Activated CD4-positive, alpha-beta memory T cell treated with anti-CD3 and anti-CD28 coated beads, Interleukin-2, amount 10 ng/mL, durations not matched to agents 7 days and 5 days (primary cell): ENCODE measurements at places on chromosomes 3 and 15. TPM values are rescaled to one million over a fixed set of nuclear protein-coding genes. Genes with fewer than 3 reads are reported as not detected.

GRCh38 chr3:15287565-15288330 is 44.6 kb downstream of the SH3BP5 start:
- H3K27ac ChIP-seq: no peak overlapping the region
- no peak overlapping the region for H3K4me3 ChIP-seq
- peaks cover 40% of the 10 kb centered on the region for H3K36me3 ChIP-seq
- H3K4me1 ChIP-seq: peaks cover 66% of the 10 kb centered on the region
- no peak for DNase-seq

- DNase-seq: no peak
- H3K27ac ChIP-seq: peak overlapping the region; percentile 22
- H3K4me3 ChIP-seq: peak overlapping the region; percentile 73
- H3K36me3 ChIP-seq: peaks cover 31% of the 10 kb centered on the region
These were observed 3.7 kb downstream of the ISL2 start for GRCh38 chr15:76340198-76340802.

The KNG1 gene
- not detected for total RNA-seq

The ASB14 gene
- not detected for total RNA-seq

DNA sequence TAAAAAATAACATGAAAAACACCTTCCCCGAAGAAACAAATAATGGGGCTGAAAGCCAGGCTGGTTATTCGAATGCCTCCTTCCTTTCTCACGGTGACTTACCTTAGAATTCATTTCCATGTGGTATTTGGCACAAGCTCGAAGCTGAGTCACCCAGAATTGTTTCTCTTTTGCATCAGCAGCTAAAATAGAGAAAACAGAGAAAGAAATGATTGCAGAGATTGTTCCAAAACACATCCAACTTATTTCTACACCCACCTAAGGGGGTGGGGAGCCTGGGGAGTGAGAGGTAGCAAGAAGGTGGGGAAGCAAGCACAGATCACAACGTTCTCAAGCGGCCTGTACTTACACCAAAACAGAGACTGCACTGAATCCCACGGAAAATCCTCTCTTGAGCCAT is 104.7 kb downstream of the OSBPL10 start:
- no peaks in the 10 kb centered on the region for H3K36me3 ChIP-seq
- no peak overlapping the region for H3K4me3 ChIP-seq
- no peaks in the 10 kb centered on the region for H3K27me3 ChIP-seq
- DNase-seq: no peak

GRCh38 chr3:171240504-171240835 is 213.9 kb upstream of the SLC2A2 start:
- H3K36me3 ChIP-seq: peaks cover 9% of the 10 kb centered on the region
- no peak for DNase-seq
- no peak overlapping the region for H3K4me3 ChIP-seq
- H3K27me3 ChIP-seq: no peaks in the 10 kb centered on the region

The ARGFX gene
- not detected for total RNA-seq

- H3K27me3 ChIP-seq: no peaks in the 10 kb centered on the region
- DNase-seq: no peak
- peaks cover 3% of the 10 kb centered on the region for H3K4me1 ChIP-seq
These were observed 12.2 kb downstream of the CALML4 start for GRCh38 chr15:68192804-68193486.

GRCh38 chr3:141876381-141876890 is at the start of gene ATP1B3:
Gene ATP1B3, plus strand, starts transcription at chr3:141876643. Its CDS starts 159 bp downstream, at chr3:141876802.
- peaks cover 21% of the 10 kb centered on the region for H3K36me3 ChIP-seq
- H3K27me3 ChIP-seq: no peaks in the 10 kb centered on the region
- H3K27ac ChIP-seq: peak within 1 kb of the TSS; percentile 92
- peak; percentile 85 for DNase-seq
- H3K4me1 ChIP-seq: peaks cover 46% of the 10 kb centered on the region

DNA sequence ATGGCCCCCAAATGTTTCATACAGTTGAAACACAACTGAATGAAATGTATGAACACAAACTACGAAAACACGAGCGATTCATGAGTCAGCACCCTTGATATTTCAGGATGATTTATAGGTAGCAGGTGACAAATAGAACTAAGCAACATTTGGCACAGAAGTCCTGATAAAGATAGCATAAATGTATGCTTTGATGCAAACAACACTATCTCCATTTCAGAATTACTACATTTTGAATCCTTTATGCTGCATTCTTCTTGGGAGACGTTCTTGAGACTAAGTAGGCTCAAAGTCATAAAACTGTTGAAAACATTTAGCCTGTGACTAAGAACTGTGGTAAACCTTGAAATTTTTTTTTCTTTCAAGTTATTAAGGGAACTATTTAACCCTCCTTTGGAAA is 200.3 kb upstream of the ICE2 start:
- no peak overlapping the region for H3K4me3 ChIP-seq
- no peak for DNase-seq
- peaks cover 1% of the 10 kb centered on the region for H3K27me3 ChIP-seq
- no peak overlapping the region for H3K27ac ChIP-seq
- no peaks in the 10 kb centered on the region for H3K4me1 ChIP-seq

- no peak overlapping the region for H3K4me3 ChIP-seq
- no peak for DNase-seq
- H3K36me3 ChIP-seq: no peaks in the 10 kb centered on the region
- H3K27ac ChIP-seq: no peak overlapping the region
These were observed 139.9 kb downstream of the TJP1 start for GRCh38 chr15:29682361-29682760.

- no peak overlapping the region for H3K4me3 ChIP-seq
- H3K27me3 ChIP-seq: peaks cover 26% of the 10 kb centered on the region
- H3K4me1 ChIP-seq: no peaks in the 10 kb centered on the region
These were observed 68.6 kb downstream of the ITGB5 start for GRCh38 chr3:124818398-124819091.

DNA sequence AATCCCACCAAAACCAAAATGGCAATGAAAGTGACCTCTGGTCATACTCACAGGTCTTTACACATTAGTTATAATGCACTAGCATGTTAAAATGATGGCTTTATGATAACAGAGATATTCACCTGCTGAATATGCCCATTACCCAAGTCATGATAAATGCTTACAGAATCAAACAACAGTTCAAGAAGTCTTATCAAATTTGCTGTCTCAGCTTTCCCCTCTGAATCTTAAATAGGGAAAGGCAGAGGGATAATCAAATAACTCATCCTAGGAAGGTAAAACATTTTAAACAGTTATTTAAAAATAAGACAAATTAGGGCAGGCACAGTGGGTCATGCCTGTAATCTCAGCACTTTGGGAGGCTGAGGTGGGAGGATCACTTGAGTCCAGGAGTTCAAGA is 52.8 kb upstream of the CRBN start:
- no peaks in the 10 kb centered on the region for H3K4me1 ChIP-seq
- no peak overlapping the region for H3K4me3 ChIP-seq
- no peak overlapping the region for H3K27ac ChIP-seq
- H3K36me3 ChIP-seq: no peaks in the 10 kb centered on the region
- no peak for DNase-seq

- H3K27me3 ChIP-seq: peaks cover 3% of the 10 kb centered on the region
- peaks cover 8% of the 10 kb centered on the region for H3K36me3 ChIP-seq
- DNase-seq: no peak
These were observed 83.4 kb upstream of the BHLHE40 start for GRCh38 chr3:4895838-4896237.

- H3K4me1 ChIP-seq: peaks cover 32% of the 10 kb centered on the region
- H3K27me3 ChIP-seq: peaks cover 10% of the 10 kb centered on the region
- H3K27ac ChIP-seq: no peak overlapping the region
These were observed 24.4 kb downstream of the PCSK6 start for GRCh38 chr15:101464999-101465669.

The CASR gene
- total RNA-seq: 0.15 TPM

- DNase-seq: no peak
- H3K27me3 ChIP-seq: no peaks in the 10 kb centered on the region
- no peak overlapping the region for H3K27ac ChIP-seq
- H3K4me1 ChIP-seq: peaks cover 12% of the 10 kb centered on the region
- no peaks in the 10 kb centered on the region for H3K36me3 ChIP-seq
These were observed 21.1 kb upstream of the RHO start for GRCh38 chr3:129507181-129507831.

The GOLGA8J gene
- not detected for total RNA-seq

DNA sequence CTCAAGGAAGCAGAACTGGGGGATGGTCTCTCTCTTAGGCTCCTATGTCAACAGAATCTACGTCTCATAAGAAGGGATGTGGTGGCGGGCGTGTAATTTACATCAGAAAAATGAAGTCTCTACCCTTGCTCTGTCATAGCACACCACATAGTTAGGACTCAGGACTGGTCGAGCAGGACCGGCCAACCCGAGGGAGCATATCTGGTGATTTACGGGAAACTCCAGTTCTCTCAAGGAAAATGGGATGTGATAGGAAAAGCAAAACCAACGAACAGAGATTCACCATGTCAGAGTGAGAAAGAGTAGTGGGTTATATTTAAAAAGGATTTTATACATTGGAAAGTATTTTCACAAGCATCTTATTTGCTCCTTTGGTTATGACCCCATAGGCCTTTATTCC is 54.7 kb downstream of the IGF2BP2 start:
- H3K27ac ChIP-seq: no peak overlapping the region
- H3K4me3 ChIP-seq: no peak overlapping the region
- H3K36me3 ChIP-seq: no peaks in the 10 kb centered on the region
- H3K27me3 ChIP-seq: peaks cover 16% of the 10 kb centered on the region

DNA sequence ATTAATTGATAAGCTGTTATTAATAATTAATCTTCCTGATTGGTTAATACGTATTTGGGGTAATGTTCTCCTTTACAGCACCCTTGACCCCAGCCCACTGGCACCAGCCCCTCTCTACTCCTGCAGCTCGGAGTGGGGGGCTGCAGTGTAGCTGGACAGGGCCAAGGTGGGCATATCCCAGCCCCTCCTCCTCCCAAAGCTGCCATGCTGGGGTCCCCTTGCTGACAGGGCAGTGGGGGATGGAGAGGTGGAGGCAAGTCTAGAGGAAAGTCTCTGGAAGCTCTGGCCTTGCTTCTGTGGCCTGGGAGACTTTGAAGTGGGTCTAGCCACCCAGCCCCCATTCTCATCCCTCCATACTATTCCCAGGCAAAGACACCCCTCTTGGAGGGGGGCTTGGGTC is 35.8 kb downstream of the HCN4 start:
- H3K27me3 ChIP-seq: no peaks in the 10 kb centered on the region
- no peaks in the 10 kb centered on the region for H3K4me1 ChIP-seq
- no peak overlapping the region for H3K27ac ChIP-seq
- no peak overlapping the region for H3K4me3 ChIP-seq
- DNase-seq: no peak

DNA sequence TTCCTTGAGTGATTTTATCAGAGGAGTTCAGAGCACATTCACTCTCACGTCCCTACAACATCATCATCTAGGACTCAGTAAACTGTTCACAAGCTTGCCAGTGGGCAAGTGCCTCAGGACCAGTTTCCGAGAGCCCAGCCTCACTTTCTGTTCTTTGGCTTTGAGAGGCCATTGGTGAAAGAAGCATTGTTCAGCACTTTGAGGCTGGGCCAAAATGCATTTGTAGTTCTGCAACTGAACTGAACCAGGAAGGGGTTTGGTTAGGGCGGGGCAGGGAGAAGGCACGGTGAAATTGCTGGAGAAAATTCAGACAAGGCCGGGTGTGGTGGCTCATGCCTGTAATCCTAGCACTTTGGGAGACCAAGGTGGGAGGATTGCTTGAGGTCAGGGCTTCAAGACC is 222.1 kb upstream of the CHRM5 start:
- no peaks in the 10 kb centered on the region for H3K36me3 ChIP-seq

- H3K27me3 ChIP-seq: no peaks in the 10 kb centered on the region
- no peak for DNase-seq
- no peaks in the 10 kb centered on the region for H3K36me3 ChIP-seq
- no peaks in the 10 kb centered on the region for H3K4me1 ChIP-seq
These were observed 280.0 kb upstream of the SOX2 start for GRCh38 chr3:181431748-181432147.

The HES1 gene
- total RNA-seq: 11.2 TPM

- no peak overlapping the region for H3K27ac ChIP-seq
- H3K4me3 ChIP-seq: no peak overlapping the region
- no peak for DNase-seq
- H3K4me1 ChIP-seq: no peaks in the 10 kb centered on the region
- H3K36me3 ChIP-seq: no peaks in the 10 kb centered on the region
- no peaks in the 10 kb centered on the region for H3K27me3 ChIP-seq
These were observed 11.2 kb upstream of the P2RY1 start for GRCh38 chr3:152823781-152824180.
